ENCODE measurements at places on chromosomes 6 and 20.

DNA sequence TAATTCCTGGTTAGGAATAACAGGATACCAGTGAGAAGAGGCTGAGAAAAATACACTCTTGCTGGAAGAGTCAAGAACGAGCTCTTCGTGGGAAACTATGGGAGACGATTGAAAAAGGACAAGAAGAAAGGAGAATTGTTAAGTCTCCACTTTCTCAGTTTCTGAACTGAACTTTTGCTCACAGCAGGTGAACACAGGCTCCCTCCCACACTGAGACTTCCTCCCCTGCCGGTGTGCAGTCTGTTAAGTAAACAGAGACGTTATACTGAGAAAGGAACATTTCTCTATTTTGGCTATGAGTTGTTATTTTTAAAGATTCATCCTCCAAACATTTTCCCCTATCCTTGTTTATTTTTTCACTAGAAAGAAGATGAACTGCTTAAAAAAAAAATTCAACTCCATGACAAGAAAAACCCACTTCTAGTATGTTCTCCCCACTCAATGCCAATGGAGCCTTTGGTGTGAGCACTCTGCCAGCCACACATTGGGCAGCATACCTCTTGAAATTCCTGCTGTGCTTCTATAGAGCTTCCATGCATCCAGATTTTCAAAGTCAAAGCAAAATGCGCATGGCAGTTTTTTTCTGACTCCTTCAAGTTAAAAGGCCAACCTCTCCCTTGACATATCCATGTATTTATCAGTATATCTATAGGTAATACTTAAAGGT lies 250.5 kb downstream of the ESR1 start:
- no peak for DNase-seq

DNA sequence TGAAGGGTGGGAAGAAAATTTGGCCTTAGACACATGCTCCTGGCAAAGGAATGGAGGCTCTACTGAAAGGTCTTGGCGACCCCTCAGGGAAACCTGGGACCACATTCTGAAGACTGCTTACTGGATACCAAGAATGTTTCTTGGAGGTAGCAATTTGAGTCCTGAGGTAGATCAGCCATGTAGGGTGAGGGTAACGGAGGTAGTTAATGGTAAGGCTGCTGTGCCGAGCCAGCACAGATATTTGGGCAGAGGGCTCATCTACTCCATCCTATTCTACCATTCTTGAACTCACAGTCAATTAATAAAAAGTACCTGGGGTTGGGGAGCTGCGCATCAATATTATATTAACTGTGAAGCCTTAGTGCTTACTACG lies 401 bp upstream of the PHF3 start:
- DNase-seq, result peak; percentile 1

GRCh38 chr20:37360391-37361115 lies 14.6 kb downstream of the SRC start:
- no peak for DNase-seq

- DNase-seq, result no peak
Measured at GRCh38 chr6:33856655-33857054, 52.9 kb upstream of the MLN start.

DNA sequence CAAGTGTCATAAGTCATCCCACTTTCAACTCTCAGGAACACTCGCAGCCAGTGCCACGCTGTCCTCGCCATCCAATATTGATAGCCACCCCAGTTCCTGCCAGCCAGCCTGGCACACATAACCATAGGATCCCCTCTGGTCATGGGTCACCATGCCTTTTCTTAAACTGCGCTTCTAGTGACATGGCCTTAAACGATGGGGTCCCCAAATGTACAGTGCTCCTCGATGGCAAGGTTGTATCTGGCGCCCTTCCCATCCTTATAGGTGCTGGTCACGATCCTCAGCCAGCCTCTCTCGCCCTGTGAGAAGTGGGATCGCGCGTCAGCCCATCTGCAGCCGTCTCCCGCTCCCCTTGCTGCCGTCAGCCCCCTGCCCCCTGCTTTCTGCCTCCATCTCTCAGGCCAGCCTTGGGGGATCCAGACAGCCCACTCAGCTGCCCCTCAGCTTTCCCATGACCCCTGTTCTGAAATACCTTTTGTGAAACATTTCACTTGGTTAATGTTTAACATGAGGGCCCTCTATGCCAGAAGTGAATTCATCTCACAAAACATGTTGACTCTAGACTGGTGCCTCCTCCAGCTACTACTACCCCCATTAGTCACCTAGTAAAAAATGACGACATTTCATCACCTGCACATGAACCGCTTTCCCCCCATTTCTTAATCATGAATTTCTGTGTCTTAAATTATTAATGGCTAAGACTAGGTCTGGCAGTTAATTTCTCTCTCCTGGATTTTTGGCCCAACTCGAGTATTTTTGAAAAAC lies 11.4 kb downstream of the CTSZ start:
- DNase-seq, result no peak

GRCh38 chr6:319177-320131 lies 27.2 kb downstream of the DUSP22 start:
- DNase-seq, result no peak

- peak; percentile 30 for DNase-seq
Measured at GRCh38 chr20:32823737-32824588, 4.2 kb downstream of the MAPRE1 start.

DNA sequence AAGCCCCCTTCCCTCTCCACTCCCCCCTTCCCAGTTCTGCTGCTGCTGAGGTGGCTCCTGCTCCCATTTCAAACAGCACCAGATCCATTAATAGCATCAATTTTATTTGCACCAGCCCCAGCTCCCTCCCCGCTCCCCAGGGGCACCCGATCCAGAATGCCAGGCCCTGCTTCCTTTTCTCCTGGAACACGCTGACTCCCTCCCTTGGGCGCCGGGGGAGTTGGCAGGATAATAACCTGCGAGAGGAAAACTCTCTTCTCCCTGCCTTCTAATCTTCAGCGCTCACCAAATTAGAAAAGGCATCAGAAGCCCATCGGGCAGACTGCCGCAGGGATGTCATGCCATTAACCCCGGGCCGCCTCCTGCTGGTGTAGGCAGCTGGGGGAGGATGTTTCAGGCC lies 77.8 kb downstream of the NCR2 start:
- no peak for DNase-seq

GRCh38 chr6:107275330-107275865 lies 160.1 kb upstream of the BEND3 start:
- no peak for DNase-seq

DNA sequence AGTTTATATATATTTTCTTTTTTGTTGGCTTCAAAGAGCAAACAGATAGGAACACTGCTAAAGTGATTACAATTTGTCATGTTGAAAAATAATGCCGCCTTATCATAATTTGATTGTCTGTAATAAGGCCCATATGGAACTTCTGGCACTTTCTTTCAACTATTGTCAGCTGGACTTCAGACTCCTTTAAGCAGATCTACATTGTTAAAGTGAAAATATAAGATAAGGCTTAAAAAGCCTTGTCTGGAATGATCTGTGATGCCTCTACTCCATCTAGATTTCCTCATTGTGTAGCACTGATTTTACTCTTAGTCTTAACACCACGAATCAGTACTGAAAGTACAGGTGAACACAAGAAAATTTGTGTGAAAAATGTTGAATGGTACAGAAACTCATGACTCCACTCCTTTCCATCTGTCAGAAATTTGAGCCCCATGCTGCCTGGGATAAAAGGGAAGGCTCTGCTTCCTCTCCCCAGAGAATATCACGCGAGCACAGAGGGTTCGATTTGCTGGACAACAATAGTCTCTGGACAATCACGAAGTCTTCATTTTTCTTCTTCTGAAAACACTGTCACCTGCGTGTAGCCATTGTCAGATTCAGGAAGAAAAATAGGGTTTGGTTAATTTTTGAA lies 56.0 kb downstream of the BCAS1 start:
- no peak for DNase-seq

- DNase-seq, result no peak
Measured at GRCh38 chr20:14612391-14612790, 275.0 kb upstream of the FLRT3 start.

GRCh38 chr6:11006061-11006460 lies 38.0 kb downstream of the ELOVL2 start:
- no peak for DNase-seq

DNA sequence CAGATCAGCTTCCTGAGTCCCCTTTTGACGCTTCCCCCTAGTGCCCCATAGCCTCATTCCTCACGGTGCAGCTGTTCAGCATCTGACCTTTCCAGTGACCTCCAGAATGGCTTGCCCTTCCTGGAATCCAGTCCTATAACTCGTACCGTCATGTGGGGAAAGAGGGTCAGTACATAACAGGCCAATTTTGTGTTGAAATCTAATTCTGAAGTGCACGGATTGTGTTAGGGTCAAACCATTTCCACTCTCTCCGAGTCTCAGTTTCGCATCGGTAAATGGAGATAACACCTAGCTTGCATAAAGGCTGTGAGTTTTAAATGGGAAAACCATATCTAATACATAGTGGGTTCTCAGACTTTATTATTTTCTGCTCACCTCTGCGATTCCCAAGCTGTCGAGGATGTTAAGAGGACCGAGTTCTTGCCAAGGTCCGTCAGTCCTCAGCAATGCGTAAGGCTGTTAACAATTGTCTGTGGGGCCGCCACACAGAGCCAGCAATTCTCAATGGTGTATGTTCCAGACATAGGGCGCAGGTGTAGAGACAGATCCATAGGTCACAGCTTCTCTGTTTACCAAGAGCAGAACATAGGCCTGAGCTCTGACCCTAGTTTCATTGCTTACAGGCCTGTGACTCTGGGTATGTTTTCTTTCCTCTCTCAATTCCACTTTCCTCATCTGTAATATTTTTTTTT lies 45.5 kb upstream of the CCR6 start:
- DNase-seq, result no peak

DNA sequence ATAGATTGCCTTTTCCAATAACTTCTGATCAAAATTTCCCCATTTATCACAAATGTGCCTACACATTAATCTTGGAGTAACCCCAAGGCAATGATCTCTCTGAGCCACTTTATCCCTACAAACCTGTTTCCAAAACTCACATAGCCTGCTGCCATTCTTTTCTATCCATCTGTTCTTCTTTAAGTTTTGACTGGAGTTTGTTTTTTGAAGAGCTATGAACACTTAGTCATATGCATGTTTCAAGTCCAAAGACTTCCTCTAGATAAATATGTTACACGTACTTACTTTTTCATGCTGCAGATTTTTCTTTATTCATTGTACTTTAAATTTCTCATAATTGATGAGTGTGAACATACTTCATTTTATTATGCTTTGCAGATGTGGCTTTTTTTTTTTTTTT lies 488.9 kb upstream of the CITED2 start:
- peak; percentile 48 for DNase-seq

GRCh38 chr6:44667668-44668390 lies 280.3 kb downstream of the CDC5L start:
- no peak for DNase-seq

- no peak for DNase-seq
Measured at GRCh38 chr6:159931112-159931511, 37.8 kb upstream of the IGF2R start.

GRCh38 chr6:83867527-83868161 lies 8.2 kb downstream of the CYB5R4 start:
- DNase-seq, result peak; percentile 95

GRCh38 chr20:51528263-51529027 lies 14.1 kb downstream of the NFATC2 start:
- DNase-seq, result no peak

GRCh38 chr6:35590622-35591066 lies 77.9 kb upstream of the TULP1 start:
- DNase-seq, result no peak

GRCh38 chr6:82693094-82693493 lies 329.5 kb downstream of the TPBG start:
- DNase-seq, result no peak

GRCh38 chr20:50980071-50980681 lies 21.6 kb downstream of the MOCS3 start:
- peak; percentile 100 for DNase-seq

DNA sequence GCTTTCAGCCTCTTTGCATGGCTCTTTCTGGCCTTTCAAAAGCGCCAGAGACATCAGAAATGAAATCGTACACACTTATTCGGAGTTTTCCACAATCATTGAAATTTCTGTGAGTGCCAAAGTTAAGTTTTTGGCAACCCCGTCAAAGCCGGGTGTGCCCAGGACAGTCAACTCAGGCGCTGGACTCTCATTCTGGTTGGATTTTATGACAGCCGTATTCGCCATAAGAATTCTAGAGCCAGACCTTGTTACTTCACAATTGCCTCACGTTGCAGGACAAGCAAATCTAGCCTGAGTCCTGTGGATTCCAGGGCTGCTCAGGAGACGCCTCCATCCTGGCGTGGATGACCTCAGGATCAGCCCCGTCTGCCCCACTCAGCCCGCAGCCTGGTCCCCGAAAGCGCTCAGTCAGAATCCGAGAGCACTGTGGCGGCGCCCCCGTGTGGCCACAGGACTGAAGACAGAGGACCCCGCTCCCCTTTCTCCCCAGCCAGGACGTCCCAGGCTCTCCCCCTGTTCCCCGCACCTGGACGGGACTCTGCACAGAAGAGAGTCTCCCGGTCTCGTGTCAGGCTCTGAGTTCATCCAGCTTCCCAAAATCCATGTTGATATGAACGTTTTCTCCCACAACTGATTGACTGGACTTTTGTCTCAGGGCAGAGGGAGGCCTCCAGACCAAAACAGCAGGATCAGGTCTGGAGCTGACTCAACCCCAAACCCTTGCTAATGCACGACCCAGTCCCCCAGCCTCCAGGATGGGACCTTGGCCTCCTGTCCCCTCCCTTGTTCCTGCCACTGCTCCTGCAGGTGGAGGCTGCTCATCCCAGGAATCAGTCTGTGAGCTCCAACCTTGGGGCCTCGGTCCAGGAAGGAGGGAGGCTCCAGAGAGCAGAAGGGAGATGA lies 38.2 kb downstream of the MICA start:
- DNase-seq, result peak; percentile 8

GRCh38 chr6:119978274-119978889 lies 628.8 kb upstream of the MAN1A1 start:
- peak; percentile 6 for DNase-seq

- no peak for DNase-seq
Measured at GRCh38 chr6:44571510-44571909, 184.0 kb downstream of the CDC5L start.

Data from astrocyte (in vitro differentiated cells and primary cell).